ENCODE measurements at places on chromosomes 1 and 21. TPM values are rescaled to one million over a fixed set of nuclear protein-coding genes. Genes with fewer than 3 reads are reported as not detected.
A peak's percentile ranks its signal among the peaks of the same experiment; 100 is the strongest.

The ERICH3 gene
- not detected for total RNA-seq

- H3K4me3 ChIP-seq: no peak overlapping the region
- H3K27ac ChIP-seq: no peak overlapping the region
- DNase-seq: no peak
- H3K4me1 ChIP-seq: peaks cover 65% of the 10 kb centered on the region
- H3K27me3 ChIP-seq: no peaks in the 10 kb centered on the region
These were observed 8.3 kb upstream of the PADI1 start for GRCh38 chr1:17196496-17197185.

DNA sequence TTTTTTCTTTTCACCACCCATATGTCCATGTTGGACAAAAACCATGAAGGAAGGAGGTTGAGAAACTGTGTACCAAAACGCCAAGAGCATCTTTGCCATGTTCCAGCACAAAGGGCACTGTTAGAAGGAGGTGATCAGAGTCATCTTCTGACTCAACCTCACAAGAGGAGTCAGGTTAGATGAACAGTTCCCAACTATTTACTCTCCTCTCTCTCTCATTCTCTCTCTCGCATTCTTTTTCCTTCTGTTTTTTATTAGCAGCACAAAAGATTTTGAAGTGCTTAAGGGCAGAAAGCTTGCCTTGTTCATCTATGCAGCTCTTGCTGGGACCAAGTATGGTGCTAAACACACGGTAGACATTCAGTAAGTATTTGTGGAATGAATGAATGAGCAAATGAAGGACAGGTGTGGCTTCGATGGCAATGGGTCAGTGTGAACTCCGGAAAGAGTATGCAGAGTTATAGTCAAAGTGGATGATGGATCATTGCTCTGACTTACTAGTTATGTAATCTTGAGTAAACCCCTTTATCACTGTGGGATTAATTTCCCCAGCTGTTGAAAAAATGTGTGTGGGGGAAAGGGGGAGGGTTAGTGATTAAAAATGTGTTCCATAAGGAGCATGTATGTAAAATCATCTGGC lies 33.9 kb downstream of the DDR2 start:
- peaks cover 59% of the 10 kb centered on the region for H3K4me1 ChIP-seq
- H3K36me3 ChIP-seq: peaks cover 32% of the 10 kb centered on the region
- DNase-seq: peak; percentile 57
- H3K27me3 ChIP-seq: peaks cover 2% of the 10 kb centered on the region

GRCh38 chr1:59994302-59995198 lies 68.0 kb upstream of the CYP2J2 start:
- H3K27me3 ChIP-seq: peaks cover 3% of the 10 kb centered on the region
- peak; percentile 46 for DNase-seq
- H3K4me3 ChIP-seq: no peak overlapping the region
- no peaks in the 10 kb centered on the region for H3K4me1 ChIP-seq
- H3K27ac ChIP-seq: no peak overlapping the region
- H3K36me3 ChIP-seq: no peaks in the 10 kb centered on the region

GRCh38 chr1:240021709-240022108 lies 70.0 kb upstream of the FMN2 start:
- no peak overlapping the region for H3K4me3 ChIP-seq
- peaks cover 3% of the 10 kb centered on the region for H3K4me1 ChIP-seq
- H3K27ac ChIP-seq: no peak overlapping the region
- no peak for DNase-seq
- peaks cover 19% of the 10 kb centered on the region for H3K36me3 ChIP-seq
